ENCODE measurements at places on chromosomes 4 and X.

GRCh38 chr4:146477054-146477453 lies 44.7 kb downstream of the SLC10A7 start:
- peak; percentile 5 for DNase-seq

DNA sequence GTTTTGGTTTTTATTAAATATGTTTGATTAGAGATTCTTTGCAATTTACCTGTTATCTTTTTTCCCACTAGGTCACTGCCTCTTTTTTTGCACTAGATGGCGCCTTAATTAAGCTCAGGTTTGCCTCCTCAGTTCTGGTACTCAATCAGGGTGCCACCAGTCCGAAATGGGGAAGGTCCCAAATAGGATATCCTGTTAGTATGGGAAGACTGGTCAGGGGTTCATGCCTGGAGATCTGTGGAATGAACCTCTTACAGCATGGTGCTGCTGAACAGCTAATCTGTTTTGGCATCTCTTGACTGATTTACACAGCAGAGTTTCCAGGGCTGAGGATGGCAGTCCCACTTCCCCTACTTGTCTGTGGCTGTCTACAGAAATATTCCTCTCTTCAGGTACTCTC lies 24.2 kb upstream of the VSIG1 start:
- peak; percentile 24 for DNase-seq

- peak; percentile 77 for DNase-seq
Observed at GRCh38 chr4:98573791-98574190, 84.6 kb downstream of the TSPAN5 start.

GRCh38 chr4:63211776-63212479 lies 1197.3 kb downstream of the TECRL start:
- no peak for DNase-seq

DNA sequence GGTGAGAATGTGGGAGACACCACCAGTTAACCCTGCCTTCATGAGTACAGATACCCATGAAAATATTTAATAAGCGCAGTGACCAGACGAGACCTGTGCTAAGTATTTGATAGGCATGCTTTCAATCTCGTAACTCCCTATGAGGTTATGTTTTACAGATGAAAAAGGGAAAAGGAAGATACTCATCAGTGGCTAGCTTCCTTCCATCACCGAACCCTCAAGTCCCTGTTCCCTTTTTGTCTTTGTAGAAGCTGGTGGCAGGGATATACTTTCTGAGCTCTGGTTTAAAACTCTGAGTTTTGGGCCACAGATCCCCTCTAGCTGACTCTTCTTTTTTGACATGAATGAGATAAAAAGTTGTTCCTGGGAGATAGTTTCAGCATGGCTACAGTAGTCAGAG lies 26.3 kb downstream of the AFF1 start:
- no peak for DNase-seq

- DNase-seq = no peak
Observed at GRCh38 chr4:103904123-103904522, 184.3 kb upstream of the TACR3 start.

DNA sequence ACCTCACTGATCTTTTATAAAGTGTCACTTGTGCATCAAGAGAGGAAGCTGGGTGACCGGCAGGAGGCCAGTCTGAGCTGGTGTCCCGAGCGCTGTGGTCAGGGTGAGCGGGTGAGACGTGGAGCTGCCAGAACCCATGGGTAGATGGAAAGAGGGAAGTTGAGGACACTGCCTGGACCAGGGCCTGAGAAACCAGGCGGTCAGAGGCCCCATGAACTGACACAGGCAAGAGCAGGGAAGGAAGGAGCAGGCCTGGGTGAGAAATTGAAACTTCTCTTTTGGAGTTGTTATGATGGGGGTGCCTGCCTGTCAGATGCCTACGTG lies 192.6 kb downstream of the AFAP1 start:
- no peak for DNase-seq

- DNase-seq = no peak
Observed at GRCh38 chr4:106953036-106953705, 82.9 kb downstream of the DKK2 start.

- no peak for DNase-seq
Observed at GRCh38 chr4:48074657-48075056, 58.1 kb downstream of the NIPAL1 start.

DNA sequence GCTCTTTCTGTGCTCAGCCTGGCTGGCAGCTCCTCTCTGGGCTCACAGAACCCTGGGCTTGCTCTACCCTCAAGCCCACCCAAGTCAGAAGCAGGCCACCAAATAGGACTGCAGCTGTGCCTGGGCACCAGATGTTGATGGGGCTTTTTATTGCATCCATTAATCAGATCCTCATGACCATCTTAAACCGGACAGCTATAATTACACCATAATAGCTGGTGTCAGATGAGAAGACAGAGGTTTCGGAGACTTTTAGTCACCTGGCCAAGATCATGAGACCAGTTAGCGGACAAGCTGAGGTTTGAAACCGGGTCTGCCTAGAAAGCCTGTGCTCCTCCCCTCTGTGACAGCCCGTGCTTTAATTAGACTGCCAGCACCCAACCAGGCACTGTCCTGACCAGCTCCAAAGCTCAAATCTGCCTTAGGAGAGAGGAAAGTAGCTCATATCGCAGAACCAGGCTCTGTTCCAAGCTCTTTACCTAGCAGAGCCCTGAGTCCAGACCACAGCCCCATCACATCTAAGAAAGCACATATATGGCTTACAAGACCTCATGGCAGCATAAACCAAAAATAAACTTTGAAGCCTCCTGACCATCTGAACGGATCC lies 88.9 kb downstream of the JAKMIP1 start:
- no peak for DNase-seq

GRCh38 chrX:32155044-32155638 lies 1056.2 kb downstream of the DMD start:
- DNase-seq = no peak

DNA sequence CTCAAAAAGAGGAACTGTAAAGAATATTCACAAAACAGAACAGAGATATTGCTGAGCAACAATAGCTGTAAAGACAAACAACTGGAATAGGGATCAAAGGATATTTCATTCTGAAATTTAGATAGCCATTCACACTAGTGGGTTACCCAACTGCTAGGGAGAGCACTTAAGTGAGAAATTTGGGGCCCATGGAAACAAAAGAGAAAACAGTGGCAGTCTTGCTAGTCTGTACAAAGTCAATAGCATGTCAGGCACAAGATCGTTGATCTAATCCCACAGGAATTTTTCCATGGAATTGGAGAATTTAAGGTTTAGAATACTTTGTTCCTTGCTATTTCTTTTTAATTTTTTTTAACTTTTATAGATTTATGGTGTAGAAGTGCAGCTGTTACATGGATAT lies 467.0 kb downstream of the PCDH18 start:
- DNase-seq = peak; percentile 44

DNA sequence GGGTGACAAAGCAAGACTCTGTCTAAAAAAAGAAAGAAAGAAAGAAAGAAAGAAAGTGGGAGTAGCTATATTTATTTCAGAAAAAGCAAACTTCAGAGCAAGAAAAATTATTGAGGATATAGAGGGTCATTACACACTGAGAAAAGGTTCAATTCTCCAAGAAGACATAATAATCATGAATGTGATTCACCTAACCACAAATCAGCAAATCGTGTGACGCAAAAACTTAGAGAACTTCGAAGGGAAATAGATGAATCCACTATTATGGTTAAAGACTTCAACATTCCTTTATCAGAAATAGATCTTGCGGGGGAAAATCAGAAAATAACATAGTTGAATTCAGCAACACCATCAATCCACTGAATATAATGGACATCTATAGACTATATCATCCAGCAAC lies 219.3 kb upstream of the LDB2 start:
- DNase-seq = peak; percentile 58

DNA sequence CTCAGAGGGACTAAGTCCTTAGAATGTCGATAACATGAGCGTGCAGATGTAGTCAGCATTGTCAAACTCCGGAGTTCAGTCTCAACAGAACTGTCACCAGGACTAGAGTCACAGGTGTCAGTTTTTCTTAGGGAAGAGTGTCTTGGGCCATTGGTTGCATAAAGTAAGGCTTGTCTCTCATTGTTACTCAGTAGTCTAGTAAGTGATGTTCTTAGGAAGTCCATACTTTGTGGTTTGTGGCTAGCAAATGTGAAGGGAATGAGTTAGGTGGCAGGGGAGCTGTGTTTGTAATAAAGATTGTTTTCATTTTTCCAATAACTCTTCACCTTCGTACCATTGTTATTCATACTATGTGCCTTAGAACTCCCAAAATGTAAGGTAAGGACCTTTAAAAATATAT lies 119.6 kb downstream of the AFF2 start:
- no peak for DNase-seq

GRCh38 chr4:98639523-98639922 lies 18.9 kb downstream of the TSPAN5 start:
- DNase-seq = no peak

DNA sequence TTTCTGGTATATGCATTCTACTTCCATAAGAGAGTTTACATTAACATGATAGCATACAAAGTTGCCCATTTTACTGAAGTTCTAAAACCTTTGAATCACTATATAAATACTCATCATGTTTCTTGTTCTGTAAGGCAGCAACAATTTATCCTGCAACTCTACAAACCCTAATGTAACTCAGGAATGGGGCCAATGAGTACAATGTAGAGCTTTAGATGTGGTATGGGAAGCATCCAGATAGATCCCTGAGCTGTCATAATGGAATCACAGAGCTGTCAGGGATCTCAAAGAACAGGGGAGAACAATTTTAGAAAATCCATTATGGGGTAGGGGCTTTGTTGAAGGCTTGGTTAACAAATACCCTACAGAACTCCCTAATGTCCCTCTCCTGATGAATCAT lies 88.5 kb downstream of the DCUN1D4 start:
- no peak for DNase-seq

GRCh38 chr4:151960449-151961230 lies 199.8 kb upstream of the GATB start:
- no peak for DNase-seq

DNA sequence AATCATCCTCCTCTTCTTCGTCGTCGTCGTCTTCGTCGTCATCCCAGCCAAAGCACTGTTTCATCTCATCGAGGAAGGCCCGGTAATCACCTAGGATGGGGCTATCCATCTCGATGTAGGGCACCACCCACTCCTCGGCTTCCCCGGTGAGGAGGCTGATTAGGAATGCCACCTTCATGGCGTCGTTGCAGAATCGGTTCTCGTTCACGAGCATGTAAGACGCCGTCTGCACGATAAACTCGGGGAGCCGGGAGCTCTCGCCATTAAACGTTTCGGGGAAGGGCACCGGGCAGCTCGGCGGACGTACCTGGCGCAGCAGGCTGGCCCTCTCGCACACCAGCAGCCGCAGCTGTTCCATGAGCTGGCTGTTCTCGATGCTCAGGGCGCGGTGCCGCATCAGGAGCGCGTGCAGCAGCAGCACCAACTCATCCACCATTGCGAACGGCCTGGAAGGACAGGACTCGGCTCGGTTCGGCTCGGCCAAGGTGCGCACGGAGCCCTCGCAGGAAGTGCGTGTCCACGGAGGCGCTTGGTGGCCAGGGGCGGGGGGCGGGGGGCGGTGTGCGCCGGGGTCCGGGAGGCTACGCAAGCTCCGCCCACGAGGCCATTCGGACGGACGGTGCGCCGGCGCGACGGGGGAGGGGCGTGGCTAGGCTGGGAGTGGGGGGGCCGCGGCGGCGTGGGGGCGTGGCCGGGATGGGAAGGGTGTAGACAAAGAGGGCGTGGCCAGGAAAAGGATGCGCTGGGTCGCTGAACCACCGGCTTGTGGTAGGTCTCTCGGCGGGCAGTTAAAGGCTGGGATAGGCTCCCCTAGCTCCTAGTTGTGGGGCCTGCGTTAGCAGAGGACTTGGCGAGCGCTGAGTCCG lies at the start of gene LDOC1:
Gene LDOC1 (minus strand): TSS at position 544 of the 866 bp plus-strand sequence. CDS start 108 bp downstream, at position 436.
- DNase-seq = peak; percentile 84

GRCh38 chr4:78432896-78433295 lies 118.7 kb upstream of the ANXA3 start:
- peak; percentile 1 for DNase-seq
